ENCODE measurements at places on chromosomes 12 and 14. TPM values are rescaled to one million over a fixed set of nuclear protein-coding genes. Genes with fewer than 3 reads are reported as not detected.
A peak's percentile ranks its signal among the peaks of the same experiment; 100 is the strongest.

Gene CD9
- 174 TPM for total RNA-seq

Gene GPR132
- 0.04 TPM for total RNA-seq

GRCh38 chr12:132449565-132450417, 40.2 kb upstream of the FBRSL1 start:
- no peak overlapping the region for H3K27ac ChIP-seq
- H3K27me3 ChIP-seq = no peaks in the 10 kb centered on the region
- DNase-seq = no peak
- no peaks in the 10 kb centered on the region for H3K36me3 ChIP-seq

DNA sequence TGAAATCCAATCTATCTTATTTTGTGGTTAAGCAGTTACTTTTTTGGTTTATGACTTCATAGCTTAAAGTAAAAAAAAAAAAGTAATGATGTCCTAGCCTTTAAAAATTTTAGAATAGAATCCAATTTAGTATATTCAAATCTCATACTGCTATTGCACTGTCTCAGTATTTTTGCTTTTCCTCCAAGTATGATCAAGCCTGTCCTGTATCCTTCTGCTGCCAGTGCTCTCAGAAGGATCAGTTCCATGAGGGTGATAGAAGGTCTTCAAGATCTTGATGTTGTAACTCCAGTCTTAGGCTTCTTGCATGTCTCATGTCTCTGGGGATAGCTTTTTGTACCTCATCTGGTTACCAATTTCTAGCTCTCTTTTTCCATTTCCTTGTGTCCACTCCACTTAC, 324.2 kb upstream of the FAR2 start:
- H3K27ac ChIP-seq = no peak overlapping the region
- no peaks in the 10 kb centered on the region for H3K4me1 ChIP-seq
- no peak overlapping the region for H3K4me3 ChIP-seq

DNA sequence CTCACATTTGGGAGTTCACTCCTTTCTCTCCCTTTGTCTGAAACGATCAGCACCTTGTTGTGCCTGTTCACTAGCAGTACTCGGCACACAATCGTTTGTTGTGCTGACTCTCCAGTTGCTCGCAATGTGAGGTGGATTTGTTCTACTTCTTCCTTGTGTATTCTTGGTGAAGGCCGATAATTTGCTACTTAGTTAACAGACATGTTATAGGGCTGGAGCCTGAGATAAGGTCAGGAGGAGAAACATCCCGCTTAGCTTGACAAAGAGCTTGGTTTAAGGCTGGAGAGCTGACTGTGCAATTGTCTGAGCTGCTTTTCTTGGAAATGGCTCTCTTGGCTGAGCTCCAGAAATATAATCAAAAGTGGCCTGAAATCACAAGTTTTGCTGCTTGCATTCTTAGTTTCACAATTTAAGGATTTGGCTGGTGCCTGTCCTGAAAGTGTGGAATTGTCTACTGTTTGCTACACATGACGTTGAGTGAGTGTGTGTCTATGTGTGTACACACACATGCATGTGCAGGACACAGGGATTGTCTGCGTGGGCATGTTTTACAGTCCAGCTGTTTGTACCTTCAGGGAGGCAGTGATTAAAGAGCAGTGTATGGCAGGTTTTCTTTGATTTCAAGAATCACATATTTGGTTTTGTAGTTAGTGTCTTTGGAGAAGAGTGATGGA, 77.7 kb downstream of the ARF6 start:
- H3K4me3 ChIP-seq = no peak overlapping the region
- H3K4me1 ChIP-seq = peaks cover 77% of the 10 kb centered on the region
- no peaks in the 10 kb centered on the region for H3K27me3 ChIP-seq
- DNase-seq = no peak
- H3K27ac ChIP-seq = peak overlapping the region; percentile 95

Data from PC-3 (cell line).